ENCODE measurements at places on chromosomes 2 and 18. TPM values are rescaled to one million over a fixed set of nuclear protein-coding genes. Genes with fewer than 3 reads are reported as not detected.

DNA sequence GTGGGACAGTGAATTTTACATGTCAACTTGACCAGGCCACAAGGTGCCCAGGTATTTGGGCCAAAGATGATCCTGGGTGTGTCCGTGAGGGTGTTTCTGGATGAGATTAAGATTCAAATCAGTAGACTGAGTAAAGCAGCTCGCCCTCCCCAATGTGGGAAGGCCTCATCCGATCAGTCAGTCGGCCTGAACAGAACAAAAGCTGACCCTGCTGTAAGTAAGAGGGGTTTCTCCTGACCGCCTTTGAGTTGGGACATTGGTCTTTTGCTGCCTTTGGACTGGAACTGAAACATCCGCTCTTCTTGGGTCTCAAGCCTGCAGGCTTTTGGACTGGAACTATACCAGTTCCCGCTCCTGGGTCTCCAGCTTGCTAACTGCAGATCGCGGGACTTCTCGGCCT lies 233.3 kb downstream of the KLHL29 start:
- DNase-seq, result no peak

ATOH8 gene
- total RNA-seq, result 69.4 TPM

DNA sequence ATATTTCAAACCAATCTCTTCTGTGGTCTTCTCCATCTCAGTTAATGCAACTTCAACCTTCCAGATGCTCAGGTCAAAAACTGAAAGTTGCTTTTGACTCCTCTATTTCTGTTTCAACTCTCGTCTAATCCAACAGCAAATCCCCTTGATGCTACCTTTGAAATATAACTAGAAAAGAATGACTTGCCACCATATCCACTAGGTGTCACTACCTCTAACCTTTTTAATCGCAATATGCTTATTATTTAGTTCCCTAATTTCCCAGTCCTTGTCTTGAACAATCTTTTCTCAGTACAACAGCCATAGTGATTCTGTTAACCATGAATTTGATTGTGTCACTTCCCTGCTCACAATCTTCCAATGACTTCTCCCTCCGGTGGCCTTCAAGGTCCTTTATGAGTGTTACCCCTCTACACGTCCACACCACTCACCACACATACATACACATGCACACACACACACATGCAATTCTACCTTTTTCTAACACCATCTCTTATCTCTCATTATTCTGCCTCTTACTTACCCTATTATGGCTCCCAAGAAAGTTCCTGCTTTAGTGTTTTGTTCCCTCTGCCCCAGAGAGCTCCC lies 245.5 kb upstream of the KCNJ3 start:
- DNase-seq, result no peak

GRCh38 chr2:205660521-205661124 lies 21.7 kb upstream of the NRP2 start:
- DNase-seq, result no peak

FHL2 gene
- 36.3 TPM for total RNA-seq

DNA sequence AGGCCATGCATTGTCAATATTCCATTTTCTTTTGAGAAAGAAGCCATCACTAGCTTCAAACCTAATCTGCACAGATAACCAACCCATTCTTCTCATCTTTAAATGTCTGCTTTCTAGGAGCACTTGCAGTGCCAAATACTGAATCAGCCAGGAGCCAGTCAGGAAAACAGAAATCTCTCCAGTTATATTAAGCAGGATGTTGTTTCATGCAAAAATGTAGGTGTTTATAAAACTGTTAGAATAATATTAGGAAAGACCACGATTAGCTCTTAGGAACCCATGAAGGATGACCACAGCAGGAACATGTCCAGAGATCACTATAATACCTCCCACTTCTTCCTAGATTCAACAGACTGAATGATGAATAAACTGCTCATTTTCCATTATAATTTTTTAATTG lies 86.0 kb downstream of the TTC32 start:
- no peak for DNase-seq

SCYGR4 gene
- not detected for total RNA-seq

- no peak for DNase-seq
These were observed 188.7 kb downstream of the FTCDNL1 start for GRCh38 chr2:199662255-199662654.

GRCh38 chr2:2919574-2920365 lies 457.8 kb downstream of the EIPR1 start:
- peak; percentile 11 for DNase-seq

MAP2 gene
- 3.4 TPM for total RNA-seq

UGGT1 gene
- total RNA-seq, result 50.3 TPM

RAPGEF4 gene
- total RNA-seq, result 10.4 TPM

GRCh38 chr2:164606557-164606956 lies 14.7 kb downstream of the GRB14 start:
- DNase-seq, result no peak

OR6B2 gene
- not detected for total RNA-seq

- DNase-seq, result no peak
These were observed 161.5 kb downstream of the TGIF1 start for GRCh38 chr18:3611313-3612090.
